ENCODE measurements at places on chromosomes 16 and 17. TPM values are rescaled to one million over a fixed set of nuclear protein-coding genes. Genes with fewer than 3 reads are reported as not detected.

DNA sequence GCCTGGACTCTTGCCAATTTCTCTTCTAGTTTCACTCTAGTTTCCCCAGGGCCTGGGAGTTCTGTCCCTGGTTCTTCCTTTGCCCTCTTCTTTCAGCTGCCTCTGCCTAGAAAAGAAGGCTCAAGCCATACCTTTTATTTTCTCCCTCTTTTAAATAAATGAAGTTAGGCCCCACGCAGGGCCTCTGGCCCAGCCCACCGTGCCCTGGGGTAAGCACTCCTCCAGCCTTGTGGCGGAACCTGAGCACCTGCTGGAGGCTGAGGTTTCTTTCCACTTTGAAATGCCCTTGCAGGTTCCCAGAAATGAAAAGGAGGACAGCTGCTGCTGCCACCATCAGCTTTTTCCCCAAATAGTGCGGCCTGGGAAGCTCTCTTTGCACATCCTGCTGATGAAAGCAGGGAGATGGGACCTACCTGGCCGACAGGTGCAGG is 139.4 kb downstream of the CCDC182 start:
- no peak for DNase-seq

The GUCY2D gene
- total RNA-seq: not detected

DNA sequence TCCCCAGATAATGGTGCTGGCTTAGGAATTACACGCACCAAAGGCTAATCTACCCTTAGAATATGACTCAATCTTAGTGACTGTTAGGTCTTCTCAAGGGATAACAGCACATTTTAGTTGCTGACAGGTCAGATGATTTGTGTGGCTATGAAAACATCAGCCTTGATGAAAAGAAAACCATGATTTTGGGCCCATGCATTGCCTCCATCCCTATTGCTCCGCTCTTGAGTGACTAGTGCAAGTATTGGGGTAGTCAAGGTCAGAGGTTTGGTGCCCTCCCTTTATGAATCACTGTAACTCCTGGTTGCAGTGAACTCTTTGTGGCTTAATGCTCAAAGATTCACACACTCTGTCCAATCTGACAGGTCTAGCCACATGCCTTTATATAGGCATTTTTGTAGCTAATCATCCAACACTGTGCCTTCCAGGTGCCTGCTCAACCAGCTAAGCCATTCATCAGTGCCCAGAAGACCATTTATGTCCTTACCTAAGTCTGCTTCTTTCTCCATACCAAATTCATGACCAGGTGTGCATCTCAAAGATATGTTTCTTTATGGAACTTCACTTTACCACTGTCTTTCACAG is 251.6 kb downstream of the KCNJ2 start:
- no peak for DNase-seq

The FA2H gene
- not detected for total RNA-seq

- peak; percentile 34 for DNase-seq
Observed at GRCh38 chr16:3716831-3717234, 491 bp downstream of the TRAP1 start.

The SMIM5 gene
- 0.16 TPM for total RNA-seq

DNA sequence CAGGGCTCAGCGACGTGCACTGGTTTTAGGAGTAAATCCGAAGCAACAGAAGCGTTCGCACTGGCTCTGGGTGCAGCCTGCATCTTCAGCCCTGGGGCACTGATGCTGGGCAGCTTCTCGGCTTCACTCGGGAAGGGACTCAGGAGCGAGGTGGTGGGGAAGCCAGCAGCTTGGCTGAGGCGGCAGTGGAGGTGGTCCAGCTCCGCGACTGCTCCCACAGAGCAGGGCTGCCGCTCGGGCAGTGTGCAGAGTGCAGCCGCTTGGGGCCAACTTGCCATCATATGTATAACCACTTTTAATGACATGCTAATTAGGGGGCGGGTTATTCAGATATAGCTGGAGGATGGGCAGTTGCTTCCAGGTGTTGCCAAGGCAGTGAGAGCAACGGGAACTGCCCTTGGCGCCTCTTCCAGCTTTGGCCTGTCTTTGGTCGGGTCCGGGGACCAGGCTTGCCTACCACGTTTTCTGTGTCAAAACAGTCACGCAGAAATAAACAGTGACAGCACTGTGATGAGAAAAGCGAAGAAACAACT is 26.7 kb downstream of the METRNL start:
- no peak for DNase-seq

- no peak for DNase-seq
Observed at GRCh38 chr17:49471769-49472168, 23.3 kb upstream of the NGFR start.
